ENCODE measurements at places on chromosomes 16 and 17.

- no peak for DNase-seq
Measured at GRCh38 chr17:13619462-13619861, 17.7 kb upstream of the HS3ST3A1 start.

DNA sequence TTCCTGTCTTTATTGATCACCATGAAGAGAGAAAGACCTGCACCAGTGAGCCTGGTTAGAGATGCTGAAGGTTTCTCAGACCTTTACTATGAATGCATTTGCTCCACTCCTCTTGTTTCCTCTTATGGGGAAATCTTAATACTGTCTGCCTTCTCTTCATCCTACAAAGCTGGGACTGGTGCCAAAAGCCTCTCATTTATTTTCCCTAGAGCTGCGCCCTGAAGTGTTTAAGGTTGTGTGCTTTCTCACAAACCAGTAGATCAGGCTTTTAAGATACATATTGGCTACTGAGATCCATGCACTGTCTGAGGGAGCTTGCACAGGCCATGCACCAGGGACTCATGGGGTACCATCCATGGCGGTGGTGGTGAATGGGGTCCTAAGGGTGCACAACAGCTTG, 286.1 kb upstream of the PMFBP1 start:
- no peak for DNase-seq

GRCh38 chr17:16371742-16372141, 9.1 kb upstream of the UBB start:
- no peak for DNase-seq

- DNase-seq = no peak
Measured at GRCh38 chr17:55546991-55547664, 35.9 kb upstream of the SMIM36 start.

GRCh38 chr17:32523827-32524552, 37.2 kb downstream of the CDK5R1 start:
- peak; percentile 57 for DNase-seq

- no peak for DNase-seq
Measured at GRCh38 chr17:9240659-9241370, 219.5 kb downstream of the NTN1 start.

DNA sequence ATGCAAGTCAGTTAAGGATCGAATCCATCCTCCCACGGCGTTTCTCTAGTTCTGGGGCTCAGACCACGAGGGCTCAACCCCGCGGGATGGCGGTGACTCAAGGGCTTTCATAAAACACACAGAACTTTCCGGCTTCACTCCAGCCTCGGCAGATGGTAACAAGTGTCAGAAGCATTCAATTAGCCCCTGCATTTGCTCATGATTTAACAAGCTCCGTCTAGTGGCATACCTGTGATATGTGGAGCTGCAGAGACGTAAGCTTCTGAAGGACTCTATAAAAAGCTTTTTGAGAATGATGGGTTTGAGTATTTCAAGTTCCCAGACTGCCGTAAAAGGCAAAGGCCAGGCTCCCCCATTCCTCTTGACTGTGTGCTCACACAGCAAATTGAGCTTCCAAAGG, 91.3 kb upstream of the SEC14L1 start:
- DNase-seq = no peak

DNA sequence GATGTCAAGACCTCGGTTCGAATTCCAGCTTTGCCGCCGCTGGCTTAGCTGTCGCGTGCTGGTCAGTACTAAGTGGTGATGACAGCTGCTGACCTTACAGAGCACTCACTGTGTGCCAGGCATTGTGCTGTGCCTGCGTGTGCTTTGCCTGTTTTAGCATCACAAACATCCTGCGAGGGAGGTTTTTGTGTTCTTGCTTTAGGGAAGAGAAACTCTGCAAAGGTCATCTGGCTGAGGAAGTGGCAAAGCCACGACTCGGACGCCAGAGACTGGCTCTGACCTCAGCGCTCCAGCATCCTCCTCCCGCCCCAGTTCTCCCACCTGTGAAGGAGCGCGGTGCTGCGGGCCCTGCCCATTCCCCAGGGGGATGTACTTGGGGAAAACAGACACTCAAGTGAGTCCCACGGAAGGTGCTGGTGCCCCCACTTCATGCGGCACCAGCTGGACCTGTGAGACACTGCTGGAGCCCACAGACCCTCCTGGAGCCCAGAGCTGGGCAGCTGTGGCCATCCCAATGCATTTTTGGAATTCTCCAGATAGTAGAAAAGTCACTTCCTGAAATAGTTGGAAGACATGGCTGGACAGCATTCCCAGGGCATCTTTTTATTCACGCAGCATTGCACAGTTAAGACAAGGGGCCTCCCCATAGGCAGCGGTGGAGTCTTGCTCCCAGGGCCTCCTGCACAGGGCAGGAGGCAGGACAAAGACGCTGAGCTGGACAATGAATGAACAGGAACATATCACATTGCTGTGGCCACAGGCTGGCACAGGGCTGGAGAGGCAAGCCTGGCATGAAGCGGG, 20.0 kb upstream of the HERPUD1 start:
- DNase-seq = no peak

DNA sequence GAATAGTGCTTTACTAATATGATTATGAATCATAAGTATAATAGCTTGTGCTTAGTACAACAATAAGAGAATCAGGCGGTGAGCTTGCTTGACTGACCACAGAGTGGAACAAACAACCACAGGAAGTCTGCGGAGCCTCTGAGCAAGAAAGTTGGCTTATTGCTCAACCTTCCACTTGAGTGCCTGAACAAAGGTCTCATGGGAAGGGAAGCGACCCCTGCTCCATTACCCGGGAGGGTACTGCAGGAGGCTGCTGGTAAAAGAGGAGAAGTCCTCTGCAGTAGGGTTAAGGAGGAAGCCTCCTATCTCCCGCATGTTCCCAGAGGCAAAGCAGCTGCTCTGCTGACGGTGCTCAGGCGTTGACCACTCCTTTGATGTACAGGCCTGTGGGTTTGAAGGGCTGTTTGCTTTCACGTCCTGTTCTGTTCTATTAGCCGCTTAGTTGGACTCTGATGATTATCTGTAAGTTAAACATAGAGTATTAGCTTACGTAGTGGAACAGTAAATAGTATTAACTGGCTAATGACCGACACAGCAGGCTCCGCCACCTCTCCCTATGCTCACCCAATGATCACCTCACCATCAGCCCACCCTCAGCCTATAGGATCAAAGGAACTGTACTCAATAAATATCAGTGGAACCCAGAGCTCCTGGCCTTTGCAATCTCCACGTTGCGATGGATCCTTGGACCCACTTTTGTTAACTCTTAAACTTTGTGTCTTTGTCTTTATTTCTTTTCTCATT, 17.5 kb downstream of the ALOX15B start:
- DNase-seq = peak; percentile 58

GRCh38 chr17:57481910-57482391, 225.6 kb downstream of the MSI2 start:
- DNase-seq = no peak

DNA sequence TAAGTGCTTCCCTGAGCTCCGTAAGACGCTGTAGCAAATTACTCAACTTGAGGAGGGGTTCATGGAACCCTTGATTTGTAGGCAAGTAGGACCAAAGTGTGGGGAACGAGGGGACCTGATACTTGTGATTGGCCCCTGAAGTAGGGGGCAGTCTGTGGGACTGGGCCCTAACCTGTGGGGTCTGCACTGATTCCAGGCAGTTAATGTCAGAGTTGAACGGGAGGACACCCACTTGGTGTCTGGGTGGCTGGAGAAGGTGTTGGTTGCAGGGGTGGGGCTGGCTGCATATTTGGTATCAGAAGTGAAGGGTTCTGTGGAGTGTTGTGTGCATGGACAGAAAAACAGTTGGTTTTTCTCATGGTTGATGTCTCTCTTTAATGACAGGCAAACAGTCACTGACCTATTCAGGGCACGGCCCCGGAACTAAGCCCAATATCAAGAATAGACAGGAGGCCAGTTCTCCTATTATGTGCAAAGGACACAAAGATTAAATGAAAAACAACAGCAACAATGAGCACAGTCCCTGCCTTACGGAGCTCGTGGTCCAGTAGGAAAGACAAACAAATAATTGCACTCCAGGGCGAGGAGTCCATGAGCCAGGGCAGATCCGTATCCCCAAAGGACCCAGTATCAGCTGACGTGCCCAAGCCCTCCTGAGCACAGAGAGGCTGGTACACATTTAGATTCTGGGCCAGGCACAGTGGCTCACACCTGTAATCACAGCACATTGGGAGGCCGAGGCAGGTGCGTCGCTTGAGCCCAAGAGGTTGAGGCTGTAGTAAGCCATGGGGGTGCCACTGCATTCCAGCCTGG, 19.2 kb downstream of the MXRA7 start:
- no peak for DNase-seq

- DNase-seq = no peak
Measured at GRCh38 chr17:29289852-29290251, 4.1 kb downstream of the NUFIP2 start.

DNA sequence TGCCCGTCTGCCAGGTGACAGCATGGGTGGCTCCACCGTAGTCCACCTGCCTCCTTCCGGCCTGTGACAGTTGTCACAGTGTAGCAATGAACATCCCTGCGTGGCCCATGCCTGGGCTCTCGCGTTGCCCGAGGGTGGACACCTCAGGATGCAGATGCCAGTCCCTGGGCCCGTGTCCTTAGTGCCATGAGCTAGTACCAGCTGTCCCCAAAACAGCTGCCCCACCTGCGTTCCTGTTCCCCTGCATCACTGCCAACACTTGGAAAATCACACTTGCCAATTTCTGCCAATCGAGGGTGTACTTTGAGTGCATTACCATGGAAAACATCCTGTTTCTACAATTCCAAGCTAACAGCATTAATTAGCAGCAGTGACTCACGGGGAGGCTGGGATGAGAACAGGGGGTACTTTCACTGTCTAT, 9.0 kb upstream of the C16orf95 start:
- DNase-seq = no peak

GRCh38 chr17:80164185-80164584, 5.6 kb upstream of the CARD14 start:
- DNase-seq = no peak

DNA sequence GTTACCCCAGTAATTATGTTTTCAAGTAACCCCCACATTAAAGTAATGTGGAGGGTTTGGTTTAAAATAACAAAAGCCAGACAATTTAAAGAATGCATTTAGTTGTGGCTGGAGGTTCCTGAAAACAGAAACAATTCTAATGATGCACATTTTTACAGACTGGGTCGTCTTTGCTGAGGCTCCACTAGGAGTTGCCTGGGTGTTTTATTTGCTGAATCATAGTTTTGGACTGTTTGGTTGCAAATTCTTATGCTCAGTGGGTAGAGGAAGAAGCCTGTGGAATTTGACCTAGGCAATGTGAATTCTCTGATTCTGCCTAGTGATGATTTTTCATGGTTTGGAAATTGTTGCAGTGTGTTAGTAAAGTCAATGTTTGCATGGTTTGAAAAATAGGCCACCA, 16.3 kb downstream of the SHISA9 start:
- no peak for DNase-seq

GRCh38 chr17:50348522-50349242, 2.8 kb downstream of the XYLT2 start:
- no peak for DNase-seq

GRCh38 chr17:70040336-70040735, 34.7 kb upstream of the KCNJ16 start:
- no peak for DNase-seq

GRCh38 chr16:75288596-75289120, 37.2 kb upstream of the BCAR1 start:
- DNase-seq = peak; percentile 86

DNA sequence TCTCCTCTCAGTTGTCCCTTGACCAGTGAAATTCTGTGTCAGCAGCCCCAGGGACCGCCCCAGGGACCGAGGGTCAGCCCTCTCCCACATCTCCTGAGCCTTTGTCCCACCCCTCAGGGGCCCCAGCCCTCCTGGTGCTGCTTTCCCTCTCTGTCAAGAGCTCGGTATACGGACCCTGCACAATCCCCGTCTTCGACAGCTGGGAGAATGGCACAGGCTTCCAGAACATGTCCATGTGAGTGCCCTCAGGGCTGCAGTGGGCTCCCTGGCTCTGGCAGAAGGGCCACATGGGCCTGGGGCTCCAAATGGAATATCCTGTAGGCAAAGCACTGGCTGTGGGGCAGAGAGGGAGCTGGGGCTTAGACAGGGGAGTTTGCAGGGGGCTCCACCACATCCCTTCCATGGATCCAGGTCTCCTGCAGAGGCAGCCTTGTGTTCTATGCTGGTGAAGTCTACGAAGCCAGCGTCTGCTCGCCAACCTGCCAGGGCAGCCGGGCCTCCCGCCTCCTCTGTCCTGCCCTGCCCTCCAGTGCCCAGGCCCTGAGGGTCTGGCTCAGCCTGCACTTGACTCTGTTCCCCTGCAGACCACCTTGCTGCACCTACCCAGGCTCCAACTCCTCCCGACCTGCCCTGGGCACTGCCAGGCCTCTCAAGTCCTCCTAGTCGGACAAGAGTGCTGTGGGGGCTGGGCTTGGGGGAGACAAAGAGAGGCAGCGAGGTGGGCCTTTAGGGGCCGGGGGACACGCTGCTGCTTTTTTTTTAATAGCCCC, 28.0 kb downstream of the ADGRG5 start:
- DNase-seq = no peak

GRCh38 chr17:2692781-2693135, 18.8 kb downstream of the CLUH start:
- DNase-seq = peak; percentile 20

- no peak for DNase-seq
Measured at GRCh38 chr17:4182043-4182442, 39.0 kb downstream of the CYB5D2 start.

- no peak for DNase-seq
Measured at GRCh38 chr16:86990451-86990850, 326.7 kb downstream of the C16orf95 start.

DNA sequence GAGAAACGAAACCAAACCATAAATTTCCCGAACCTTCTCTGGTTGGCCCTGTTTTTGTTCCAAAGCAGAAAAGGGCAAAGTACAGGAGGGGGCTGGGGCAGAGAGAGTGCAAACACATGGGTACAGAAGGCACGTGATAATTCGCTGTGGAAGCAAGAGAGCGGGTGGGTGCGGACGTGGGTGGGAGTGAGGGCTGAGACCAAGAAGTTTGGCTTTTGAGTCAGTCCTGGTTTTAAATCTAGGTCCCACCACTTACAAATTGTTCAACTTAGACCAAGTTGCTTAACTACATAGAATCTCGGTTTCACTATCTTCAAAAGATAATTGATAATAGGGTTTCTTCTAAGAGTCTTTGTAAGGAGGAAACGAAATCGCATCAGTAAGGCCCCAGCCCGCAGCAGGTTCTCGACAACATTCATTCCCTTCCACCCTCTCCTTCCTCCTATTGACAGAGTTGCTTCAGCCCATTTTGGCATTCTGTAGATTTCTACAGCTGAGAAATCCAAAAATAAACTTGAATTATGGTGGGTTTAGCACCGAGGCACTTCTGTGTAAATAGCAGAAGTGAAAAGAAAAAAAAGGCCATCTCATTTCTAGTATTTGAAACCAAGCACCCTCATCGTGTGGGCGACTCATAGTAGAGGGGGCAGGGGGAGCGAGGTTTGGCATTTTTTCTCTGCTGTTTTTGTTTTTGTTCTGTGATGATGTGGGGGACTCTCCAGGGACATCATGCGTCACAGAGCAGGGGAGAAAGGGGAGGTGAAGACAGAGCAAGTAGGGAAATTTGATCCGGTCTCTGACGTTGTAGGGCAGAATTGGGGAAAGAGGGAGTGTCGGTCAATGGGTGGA, 33.6 kb upstream of the CCR7 start:
- peak; percentile 89 for DNase-seq
